Activated CD8-positive, alpha-beta T cell treated with anti-CD3 and anti-CD28 coated beads for 36 hours (primary cell): ENCODE measurements at places on chromosomes 1 and 21.

- DNase-seq: no peak
Observed at GRCh38 chr1:18999359-18999758, 42.9 kb upstream of the IFFO2 start.

GRCh38 chr21:32925098-32925497 lies 100.6 kb upstream of the OLIG2 start:
- no peak for DNase-seq

- DNase-seq: no peak
Observed at GRCh38 chr1:200048244-200048643, 20.7 kb downstream of the NR5A2 start.

DNA sequence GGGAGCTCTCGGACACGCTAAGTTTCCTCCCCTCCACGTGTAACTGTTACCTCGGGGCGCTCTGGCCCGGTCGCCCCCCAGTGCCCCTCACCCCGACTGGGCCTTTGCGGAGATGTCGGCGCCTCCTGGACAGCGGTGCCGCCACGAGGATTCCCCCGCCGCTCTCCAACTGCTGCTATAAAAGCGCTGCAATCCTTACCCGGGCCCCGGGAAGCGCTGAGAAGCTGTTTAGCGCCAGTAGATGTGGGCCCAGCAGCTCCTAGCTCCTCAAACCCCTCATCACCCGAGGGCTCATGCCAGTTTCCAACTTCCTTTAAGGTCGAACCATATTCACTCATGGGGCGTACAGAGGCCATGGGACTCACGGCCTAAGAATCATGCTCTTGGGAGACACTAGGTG lies 361 bp upstream of the LMX1A start:
- DNase-seq: no peak

DNA sequence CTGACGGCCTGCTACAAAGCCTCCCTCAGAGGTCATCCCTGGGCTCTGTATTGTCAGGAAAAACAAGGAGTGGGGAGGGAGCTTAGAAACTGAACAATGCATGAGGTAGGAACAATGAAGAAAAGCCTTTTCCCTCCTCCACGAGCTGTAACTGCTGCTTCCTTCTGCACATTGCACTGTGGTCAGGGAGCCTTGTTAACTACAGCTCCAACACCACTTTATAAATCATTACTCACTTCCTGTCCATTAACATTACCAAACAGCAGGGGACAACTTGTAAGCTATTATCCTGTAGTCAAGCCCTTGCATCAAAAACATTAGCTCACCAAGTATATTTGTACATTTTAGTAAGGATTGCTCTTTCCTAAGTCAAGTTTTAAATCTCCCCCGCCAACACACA lies 336.0 kb upstream of the NR5A2 start:
- no peak for DNase-seq

DNA sequence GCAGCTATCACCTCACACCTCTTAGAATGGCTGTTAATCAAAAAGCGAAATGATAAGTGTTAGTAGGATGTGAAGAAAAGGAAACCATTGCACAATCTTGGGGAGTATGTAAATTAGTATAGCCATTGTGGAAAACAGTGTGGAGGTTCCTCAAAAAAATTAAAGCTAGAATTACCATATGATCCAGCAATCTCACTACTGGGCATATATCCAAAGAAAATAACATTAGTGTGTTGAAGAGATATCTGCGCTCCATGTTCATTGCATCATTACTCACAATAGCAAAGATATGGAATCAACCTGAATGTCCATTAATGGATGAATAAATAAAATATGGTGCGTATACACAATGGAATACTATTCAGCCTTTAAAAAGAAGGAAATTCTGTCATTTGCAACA lies 68.9 kb downstream of the SNRPE start:
- DNase-seq: no peak

DNA sequence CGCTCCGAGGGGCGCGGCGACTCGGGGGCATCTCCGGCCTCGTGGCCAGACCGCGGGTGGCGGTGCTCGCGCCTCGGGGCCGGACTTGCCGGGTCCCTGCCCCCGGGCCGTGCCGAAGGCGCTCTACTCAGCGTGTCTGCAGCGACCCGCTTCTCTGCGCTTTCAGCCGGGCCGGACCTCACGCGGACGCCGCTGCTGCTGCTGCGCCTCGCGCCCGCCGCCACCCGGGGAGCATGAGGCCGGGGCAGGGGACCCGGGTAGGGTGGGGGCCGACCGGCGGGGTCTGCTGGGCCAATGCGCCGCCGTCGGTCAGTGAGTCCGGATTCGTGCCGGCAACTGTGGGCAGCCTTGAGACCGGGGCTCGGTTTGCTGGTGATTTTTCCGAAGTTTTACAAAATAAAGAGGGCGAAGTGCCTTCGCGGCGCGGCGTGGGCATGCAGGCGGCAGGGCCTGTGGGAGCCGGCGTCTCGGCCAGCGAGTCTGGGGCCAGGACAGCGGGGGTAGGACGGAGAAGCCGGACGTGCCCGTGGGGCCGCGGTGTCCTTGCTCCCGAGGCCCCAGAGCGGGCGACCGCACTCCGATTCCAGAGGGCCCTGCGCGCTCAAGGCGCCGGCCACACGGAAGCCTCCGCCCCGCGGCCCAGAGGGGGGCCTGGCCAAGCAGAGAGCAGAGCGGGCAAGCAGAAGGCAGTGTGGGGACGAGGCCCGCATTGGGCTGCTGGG lies 749 bp downstream of the FAM163A start:
- DNase-seq: no peak

DNA sequence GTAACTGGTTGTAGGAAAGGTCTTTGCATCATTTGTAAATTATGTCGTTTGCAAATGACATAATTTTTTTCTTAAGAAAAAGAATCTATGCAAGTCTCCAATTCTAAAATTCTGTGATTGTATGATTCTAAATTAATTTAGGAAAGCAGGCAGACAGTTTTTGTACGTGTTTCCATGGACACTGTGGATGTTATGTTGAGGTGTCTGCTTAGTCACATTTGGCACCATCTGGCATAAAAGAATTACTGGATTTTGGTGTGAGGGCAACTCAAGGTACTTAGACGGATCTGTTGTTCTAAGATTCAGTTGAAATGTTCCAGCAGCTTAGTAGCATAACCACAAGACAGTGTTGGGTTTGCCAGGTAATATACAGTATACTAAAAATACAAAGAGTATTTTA lies 42.5 kb downstream of the C1orf21 start:
- no peak for DNase-seq

DNA sequence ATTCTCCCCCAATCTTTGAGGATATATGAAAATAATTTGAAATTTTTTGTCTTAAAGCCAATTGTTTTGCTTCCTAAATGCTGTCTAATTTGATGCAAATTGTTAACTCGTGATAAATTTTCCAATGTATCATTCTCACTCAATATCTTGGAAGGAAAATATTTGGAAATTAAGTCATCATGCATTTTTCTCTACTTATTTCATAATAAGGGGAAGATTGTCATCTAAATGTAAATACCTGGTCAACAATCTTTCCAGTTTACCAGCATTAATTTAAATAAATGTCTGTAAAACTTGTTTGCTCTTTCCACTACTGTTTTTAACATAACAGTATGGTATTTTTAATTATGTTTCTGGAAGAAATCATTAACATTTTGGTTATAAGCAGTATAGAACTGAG lies 78.3 kb upstream of the KCTD3 start:
- DNase-seq: no peak

DNA sequence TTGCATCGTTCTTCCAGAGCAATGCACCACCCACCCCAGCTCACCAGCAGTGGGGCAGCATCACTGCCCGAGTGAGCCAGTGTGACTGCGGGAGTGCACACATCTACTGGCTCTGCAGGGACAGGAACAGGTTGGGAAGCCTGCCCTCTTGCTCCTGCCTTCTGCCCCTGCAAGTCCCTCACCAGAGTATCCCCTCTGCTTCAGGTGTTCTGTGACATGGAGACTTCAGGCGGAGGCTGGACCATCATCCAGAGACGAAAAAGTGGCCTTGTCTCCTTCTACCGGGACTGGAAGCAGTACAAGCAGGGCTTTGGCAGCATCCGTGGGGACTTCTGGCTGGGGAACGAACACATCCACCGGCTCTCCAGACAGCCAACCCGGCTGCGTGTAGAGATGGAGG lies 4.2 kb downstream of the ANGPTL7 start:
- no peak for DNase-seq

DNA sequence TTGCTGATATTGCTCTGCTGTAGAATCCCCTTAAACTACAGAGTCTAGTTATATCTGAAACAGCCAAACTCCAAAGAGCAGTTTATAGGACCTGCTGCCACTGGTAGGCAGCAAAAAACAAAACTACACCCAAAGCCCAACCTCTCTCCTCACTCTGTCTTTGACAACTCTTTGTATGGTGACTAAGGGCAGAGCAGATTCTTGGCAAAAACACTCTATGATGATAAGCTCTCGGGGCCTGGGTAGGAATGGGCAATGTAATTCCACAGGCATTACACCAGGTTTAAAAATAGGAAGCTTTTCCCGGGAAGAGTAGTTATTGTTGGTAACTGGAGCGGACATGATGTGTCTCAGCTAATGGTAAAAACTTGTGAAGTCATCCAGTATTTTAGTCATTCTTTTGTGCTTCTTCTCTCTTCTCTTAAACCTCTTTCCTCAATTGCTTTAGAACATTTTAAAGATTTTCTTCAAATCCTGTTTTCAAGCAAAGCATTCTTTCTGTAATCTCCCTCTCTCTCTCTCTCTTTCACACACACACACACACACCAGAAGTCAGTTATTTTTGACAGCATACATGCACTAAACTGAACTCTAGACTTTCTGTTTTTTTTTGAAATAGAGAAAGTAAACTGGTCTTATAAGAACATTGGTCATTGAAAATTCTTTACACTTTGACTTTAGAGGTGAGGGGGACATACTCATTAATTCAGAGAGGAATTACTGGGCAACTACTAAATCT lies 193.5 kb downstream of the PAPPA2 start:
- no peak for DNase-seq

DNA sequence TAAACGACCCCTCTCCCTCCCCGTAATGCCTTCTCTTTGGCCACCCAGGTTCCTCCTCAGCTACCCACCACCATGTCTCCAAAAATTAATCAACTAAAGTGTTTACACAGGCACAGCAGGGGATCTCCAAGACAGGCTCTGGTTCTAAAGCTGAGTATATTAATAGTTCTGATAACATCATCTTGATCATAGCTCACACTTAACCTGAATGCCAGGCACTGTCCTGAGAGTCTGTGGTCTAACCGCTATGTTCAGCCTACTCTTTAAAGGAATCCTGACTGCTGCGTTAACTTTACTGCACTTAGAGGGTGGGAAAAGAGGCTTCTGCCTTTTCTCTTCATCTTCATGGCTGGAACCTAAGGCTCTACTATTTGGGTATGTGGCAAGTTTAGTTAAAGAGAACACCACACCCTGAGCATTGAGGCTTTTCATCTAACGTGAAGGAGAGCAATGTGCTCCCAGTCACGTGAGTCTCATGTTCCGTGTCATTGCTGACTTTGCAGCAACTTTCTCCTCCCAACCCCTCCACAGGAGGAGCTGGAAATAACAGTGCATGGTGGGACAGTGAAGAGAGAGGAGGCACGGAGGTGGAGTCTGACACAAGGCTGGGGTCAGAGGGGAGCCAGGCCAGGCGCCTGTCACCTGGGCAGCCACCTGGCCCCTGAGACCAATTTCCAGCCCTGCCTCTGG lies 86.4 kb downstream of the FAM78B start:
- DNase-seq: no peak

GRCh38 chr1:41485605-41486004 lies 1.1 kb upstream of the EDN2 start:
- no peak for DNase-seq

DNA sequence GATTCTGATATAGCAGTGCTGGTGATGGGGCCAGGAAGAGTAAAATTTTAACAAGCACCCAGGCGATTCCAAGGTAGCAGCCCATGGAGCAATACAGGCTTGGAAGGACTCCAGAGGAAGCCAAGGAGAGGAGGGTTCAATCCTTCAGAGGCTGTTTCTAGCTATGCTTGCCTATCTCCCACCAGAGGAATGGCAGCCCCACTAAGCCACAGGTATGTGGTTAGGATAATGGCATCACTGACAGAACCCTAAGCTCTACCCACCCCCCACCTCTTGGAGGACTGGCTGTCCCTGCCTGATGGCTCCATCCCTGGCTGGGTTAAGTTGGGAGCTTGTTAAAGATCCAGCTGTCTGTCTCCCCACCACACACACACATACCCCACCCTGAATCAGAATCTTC lies 19.3 kb upstream of the PTAFR start:
- DNase-seq: no peak

DNA sequence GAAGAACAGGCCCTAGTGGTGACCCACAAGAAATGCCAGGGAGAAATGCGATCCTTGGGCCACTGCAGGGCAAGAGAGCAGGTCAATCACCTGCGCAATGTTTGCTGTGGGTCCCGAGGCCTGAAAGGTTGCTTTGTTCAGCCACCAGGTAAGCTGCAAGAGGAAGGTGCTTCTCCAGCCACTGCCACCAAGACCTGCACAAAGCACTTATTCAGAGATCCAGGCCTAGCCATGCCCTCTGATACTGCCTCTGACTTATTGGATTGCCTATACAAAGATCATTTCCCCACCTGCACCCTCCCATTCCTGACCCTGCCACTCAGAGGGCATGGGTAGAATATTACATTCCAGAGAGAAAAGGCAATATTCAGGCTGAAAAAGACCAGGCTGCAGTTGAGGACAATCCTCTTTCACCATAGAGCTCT lies 349.4 kb upstream of the NFIA start:
- no peak for DNase-seq

- DNase-seq: no peak
Observed at GRCh38 chr1:153265457-153265856, 6.0 kb downstream of the LORICRIN start.

GRCh38 chr1:221635305-221635704 lies 106.6 kb downstream of the DUSP10 start:
- DNase-seq: no peak

- no peak for DNase-seq
Observed at GRCh38 chr1:39127513-39127912, 77.0 kb upstream of the MACF1 start.
